ENCODE measurements at places on chromosomes 7 and 10.

DNA sequence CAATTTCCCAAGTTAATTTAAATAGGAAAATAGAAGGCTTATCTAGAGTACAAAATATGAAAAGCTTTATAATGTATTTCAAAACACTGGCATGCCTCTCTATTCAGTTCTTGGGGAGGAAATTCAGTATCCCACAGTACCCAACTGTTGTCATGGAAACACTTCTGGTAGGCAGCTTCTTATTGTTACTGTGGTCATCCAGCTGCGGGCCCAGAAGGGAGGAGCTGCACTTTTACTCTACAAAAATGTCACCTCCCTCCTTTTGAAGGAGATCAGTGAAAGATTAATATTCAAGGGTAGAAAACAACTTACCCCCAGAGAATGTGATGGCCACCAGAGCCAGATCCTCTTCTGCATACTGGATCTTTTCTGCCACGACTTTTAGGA, 202.8 kb downstream of the RAPGEF5 start:
- DNase-seq, result no peak

- DNase-seq, result no peak
Measured at GRCh38 chr10:69643779-69644657, 14.0 kb downstream of the FAM241B start.

- no peak for DNase-seq
Measured at GRCh38 chr10:118272149-118272721, 69.9 kb downstream of the FAM204A start.

DNA sequence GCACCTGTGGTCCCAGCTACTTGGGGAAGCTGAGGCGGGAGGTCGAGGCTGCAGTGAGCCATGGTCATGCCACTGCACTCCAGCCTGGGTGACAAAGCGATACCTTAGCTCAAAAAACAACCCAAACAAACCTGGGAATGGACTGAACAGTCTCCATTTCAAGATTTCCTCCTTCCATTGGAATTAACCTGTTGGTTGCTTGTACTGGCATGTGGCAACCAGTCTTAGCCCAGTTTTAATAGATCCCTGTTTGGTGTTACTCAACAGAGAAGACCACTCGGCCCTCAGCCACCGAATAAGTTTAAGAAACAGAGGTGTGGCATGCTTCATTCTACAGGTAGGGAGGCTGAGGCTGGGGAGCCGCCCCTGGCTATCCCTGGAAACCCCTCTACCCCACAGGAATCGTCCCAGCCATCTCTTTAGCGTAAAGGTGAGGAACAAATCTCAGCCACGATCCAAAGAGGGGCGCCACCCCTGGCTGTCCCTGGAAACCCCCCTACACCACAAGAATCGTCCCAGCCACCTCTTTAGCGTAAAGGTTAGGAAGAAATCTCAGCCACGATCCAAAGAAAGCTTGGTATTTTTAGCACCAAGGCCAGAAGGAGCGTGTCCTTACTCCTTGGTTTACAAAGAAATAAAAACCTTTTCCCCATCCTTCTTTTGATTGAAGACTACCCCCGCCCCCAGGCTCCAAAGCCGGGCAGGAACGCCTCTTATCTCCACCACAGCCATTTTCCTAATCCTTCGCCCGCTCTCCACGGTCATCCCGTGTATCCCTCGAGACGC, 861 bp upstream of the TSPAN14 start:
- no peak for DNase-seq

DNA sequence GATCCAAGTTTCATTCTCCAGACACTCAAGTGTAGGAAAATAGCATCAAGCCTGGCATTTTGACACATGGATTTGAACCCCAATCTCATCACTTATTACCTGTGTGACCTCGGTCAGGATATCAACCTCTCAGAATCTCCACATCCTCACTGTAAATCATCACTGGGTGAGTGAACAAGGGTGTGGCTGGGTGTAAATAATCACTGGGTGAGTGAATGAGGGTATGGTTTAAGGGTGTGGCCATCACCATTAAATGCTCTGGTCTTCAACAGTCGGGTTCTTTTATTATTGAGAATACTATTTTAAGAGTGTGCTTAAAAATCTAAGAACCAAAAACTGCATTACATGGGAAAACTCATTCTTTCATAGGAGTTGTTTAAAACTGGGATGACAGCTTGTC, 200.1 kb downstream of the DOCK4 start:
- no peak for DNase-seq

GRCh38 chr7:153422291-153423209, 629.6 kb upstream of the DPP6 start:
- no peak for DNase-seq

DNA sequence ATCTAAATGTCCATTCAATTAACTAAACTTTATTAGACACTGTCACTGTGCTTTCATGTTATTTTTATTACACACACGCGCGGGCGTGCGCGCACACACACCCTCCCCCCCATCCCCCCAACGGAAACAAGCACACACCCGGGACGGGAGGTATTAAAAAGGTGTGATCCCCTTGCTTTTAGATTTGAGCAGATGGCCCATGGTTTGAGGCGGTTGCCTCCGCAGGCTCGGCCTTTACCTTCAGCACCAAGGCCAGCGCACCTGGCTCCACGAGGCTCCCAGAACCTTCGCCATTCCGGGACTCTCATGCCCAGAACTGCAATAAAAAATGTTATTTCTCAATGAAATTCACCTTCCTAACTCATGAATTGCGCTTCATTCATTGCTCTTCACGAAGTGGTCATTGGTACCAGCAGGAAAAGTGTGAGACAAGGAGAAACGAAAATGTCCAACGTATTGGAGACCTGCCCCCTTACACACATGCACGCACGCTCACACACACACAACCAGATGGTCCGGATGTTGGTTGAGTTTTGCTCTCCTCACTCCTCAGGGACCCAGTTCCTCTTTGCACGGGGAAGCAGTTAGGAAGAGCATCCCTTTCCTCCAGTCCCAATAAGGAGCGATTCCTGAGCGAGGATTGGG, 20.8 kb upstream of the PTF1A start:
- no peak for DNase-seq

- DNase-seq, result no peak
Measured at GRCh38 chr7:32921896-32922295, 30.3 kb upstream of the KBTBD2 start.

GRCh38 chr7:158695726-158696452, 8.7 kb downstream of the NCAPG2 start:
- no peak for DNase-seq

- no peak for DNase-seq
Measured at GRCh38 chr10:43076876-43077420, at the start of gene RET. TSS of gene RET (plus strand) at chr10:43077069. CDS start at chr10:43077259, 190 bp downstream.

GRCh38 chr7:26376175-26376917, 84.7 kb downstream of the SNX10 start:
- DNase-seq, result no peak

GRCh38 chr10:118106426-118106825, 59.7 kb upstream of the RAB11FIP2 start:
- no peak for DNase-seq

GRCh38 chr10:108496106-108496505, 1331.6 kb upstream of the SORCS1 start:
- no peak for DNase-seq

GRCh38 chr7:144584726-144585125, 181.2 kb upstream of the NOBOX start:
- DNase-seq, result no peak

GRCh38 chr10:60262647-60263126, 127.0 kb downstream of the ANK3 start:
- DNase-seq, result no peak

- DNase-seq, result no peak
Measured at GRCh38 chr10:93871671-93872204, 22.0 kb upstream of the SLC35G1 start.

DNA sequence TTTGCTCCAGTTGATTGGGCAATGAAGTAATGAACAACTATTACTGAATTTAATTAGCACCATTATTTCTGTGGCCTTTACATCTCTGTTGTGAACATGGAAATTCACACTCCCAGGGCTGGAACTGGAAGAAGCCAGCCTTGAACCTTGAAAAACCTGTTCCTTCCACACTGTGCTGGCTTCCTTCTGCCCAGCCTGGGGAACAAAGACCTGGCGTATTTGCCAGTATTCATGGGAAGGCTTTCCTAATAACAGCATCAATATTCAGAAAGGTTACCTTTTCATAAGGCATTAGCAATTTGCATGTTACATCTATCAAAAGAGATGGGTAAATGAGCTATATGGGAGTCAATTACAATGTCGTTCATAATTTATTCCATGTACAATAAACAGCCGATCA, 1.3 kb downstream of the C10orf90 start:
- DNase-seq, result no peak

DNA sequence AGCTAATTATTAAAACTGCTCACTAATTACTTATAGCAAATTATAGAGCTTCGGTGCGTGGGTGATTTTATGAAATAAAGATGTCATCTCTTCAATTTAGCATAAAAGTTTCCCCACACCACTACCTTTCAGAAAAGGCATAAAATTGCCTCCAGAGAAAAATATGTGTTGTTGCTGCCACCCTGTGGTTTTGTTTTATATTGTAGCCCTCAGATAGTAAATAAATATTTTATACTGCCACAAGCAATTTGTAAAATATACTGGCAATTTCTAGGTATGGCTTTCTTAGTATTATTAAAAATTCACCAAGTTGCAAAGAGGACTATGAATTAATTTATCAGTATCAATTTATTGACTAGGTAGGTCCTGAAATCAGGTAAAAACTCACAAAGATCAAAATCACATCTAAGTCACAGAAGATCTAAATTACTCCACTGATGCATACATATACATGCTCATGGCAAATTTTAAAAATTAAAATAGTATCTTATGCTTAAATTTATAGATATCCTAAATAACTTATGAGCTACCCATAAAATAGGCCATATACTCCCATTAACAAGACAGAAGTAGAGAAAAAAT, 26.5 kb downstream of the ASNS start:
- peak; percentile 25 for DNase-seq

DNA sequence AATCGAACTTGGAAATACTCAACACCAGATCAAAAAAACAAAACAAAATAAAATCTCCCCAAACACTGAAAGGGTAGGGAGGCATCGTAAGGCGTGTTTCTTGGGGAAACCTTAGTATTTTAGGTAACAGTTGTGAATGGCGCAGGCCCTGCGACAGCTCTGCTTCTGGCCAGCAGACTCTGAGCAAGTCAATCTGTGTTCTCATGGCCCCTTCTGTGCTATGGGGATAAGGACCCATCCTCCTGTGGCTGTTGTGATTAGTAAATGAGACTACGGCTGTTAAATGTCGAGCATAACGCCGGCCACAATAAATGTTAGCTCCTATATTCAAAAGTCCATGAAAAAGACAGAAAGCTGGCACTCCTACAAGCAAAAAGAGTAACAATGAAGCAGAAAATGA, 27.0 kb downstream of the RPP38 start:
- DNase-seq, result no peak

DNA sequence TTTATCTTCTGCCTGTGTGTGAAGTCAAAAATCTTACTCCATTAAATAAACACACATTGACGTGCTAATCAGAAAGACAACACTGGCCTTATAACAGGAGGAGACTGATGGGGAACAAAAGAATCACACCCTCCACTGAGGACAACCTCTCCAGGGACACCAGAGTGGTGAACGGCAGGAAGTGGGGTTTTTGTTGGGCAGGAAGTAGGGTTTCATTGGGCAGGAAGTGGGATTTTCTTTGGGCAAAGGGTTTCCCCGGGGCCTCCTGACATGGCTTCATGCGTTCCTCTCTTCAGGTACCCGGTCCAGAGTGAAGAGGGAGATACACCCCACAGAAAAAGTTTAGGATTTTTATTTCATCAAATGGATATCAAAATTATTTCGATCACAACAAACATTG, 30.6 kb downstream of the ADARB2 start:
- DNase-seq, result no peak

GRCh38 chr7:101114492-101114891, 12.4 kb upstream of the SERPINE1 start:
- no peak for DNase-seq
